Stimulated activated CD8-positive, alpha-beta memory T cell treated with anti-CD3 and anti-CD28 coated beads, Interleukin-4, amount 100 ng/mL, for 4 hours (primary cell): ENCODE measurements at places on chromosomes 2 and 18.

DNA sequence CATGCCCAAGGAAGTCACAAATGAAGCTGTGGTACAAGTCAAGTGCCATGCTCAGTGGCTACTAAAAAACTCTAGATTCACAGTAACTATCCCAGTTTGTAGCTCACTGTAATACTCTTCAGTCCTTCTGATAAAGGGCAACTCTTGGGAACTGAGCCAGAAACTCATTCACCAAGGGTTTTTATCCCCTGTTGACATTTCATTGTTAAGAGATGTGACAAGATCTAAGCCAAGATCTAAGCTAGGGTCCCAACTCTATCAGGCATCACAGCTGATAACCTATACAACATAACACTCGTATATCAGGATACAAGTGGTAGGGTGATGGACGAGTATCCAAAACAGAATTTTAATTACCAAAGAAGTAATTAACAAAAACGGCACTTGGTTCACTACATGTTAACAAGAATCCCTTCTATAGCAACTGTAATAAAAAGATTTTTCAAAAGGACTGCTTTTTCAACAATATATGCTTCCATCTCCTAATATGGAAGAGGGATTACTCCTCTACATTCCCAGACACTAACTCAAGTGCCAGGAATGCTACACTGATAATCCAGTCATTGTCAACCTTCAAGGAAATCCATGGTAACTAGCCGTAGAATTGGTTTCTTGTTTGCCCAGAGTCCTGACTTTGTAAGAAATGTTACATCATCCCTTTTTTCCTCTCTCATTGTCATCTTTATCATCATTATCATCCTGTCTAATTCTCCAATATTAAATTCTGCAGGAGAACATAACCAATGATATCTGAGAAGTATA, 111.7 kb downstream of the CDH2 start:
- DNase-seq = no peak

GRCh38 chr2:188601391-188601790, 309.7 kb downstream of the GULP1 start:
- no peak for DNase-seq

GRCh38 chr2:53941749-53942148, 29.0 kb downstream of the PSME4 start:
- DNase-seq = no peak

DNA sequence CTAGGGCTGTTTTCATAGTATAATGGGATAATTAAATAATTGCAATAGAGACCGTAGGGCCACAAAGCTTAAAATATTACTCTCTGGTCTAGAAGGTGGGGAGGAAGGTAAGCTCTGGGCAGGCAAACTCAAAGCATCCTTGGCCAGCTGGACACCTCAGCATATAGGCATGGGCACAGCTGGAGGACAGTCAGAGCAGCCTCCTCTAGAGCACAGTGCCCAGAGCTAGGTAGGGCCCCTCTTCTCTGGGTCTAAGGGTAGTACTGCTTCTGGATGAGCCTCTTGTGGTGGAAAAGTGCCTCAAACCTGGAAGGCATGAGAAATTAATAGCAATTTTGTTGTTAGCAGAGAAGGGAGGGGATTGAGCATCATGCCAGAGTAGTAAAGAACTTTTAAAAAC, 291.3 kb upstream of the FBXO11 start:
- no peak for DNase-seq

DNA sequence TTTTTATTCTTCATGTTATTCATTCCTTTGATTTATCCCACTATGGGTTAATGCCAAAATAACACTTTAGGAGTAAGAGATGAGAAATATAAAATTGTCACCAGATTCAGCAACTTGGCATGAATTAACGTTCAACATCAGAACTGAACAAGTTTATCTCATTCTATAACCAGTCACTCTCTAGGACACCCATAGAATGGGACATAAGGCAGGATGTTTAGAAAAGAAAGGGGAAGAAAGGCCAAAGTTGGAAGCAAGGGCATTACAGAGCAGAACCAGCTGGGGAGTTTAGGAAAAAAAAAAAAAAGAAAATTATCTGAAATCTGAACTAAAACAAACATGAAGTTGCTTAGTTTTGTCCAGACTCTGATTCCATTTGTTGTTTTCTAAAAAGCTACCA, 211.0 kb downstream of the PMAIP1 start:
- DNase-seq = no peak

DNA sequence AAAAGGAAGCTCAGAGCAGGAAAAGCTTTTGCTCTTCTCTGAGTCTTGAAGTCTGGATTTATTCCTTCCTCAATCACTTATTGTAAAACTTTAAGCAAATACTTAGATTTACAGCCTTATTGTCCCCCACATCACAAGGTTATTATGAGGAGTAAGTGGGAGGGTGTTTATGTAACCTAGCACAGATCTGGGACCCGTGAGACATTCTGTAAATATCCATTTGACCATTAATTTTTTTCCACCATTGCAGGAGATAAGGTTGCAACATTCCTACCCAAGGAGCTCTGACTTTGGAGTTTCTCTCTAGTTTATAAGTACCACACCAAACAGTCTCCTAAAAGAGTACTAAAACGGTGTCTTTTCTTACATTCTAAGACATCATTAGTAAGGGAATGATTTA, 52.1 kb upstream of the CTIF start:
- no peak for DNase-seq
